Iris pigment epithelial cell (primary cell): ENCODE measurements at places on chromosomes 3 and 15.

GRCh38 chr3:182105875-182106274, 394.1 kb downstream of the SOX2 start:
- DNase-seq = no peak

GRCh38 chr3:93855401-93855800, 118.3 kb downstream of the PROS1 start:
- no peak for DNase-seq

DNA sequence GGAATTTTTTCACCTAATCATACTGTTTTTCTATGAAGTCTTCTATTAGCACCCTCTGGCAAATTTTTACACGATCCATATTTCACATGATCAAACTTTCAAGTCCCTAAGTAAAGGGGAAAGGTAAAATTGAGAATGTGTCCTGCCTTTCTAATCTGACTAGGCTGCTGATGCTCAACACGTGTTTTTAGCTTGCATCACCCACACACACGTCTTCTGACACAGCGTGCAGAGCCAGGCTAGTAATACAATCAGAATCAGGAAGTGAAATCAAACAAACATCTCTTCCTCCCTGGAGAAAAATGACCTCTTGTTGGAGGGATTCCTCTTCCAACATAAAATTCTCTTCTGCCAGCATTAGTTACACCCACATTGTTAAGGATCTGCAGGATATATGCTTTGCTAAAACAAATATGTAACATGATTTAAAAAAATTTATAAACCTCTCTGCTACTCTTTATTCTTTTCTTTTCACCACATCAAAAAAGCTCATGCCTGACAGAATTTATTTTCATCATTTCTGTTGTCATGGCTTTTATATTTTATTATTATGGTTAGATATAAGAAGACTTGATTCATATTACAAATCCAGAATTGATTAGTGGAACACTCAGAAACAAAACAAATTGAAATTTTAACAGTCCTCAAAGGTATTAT, 122.4 kb downstream of the RAP2B start:
- peak; percentile 95 for DNase-seq

DNA sequence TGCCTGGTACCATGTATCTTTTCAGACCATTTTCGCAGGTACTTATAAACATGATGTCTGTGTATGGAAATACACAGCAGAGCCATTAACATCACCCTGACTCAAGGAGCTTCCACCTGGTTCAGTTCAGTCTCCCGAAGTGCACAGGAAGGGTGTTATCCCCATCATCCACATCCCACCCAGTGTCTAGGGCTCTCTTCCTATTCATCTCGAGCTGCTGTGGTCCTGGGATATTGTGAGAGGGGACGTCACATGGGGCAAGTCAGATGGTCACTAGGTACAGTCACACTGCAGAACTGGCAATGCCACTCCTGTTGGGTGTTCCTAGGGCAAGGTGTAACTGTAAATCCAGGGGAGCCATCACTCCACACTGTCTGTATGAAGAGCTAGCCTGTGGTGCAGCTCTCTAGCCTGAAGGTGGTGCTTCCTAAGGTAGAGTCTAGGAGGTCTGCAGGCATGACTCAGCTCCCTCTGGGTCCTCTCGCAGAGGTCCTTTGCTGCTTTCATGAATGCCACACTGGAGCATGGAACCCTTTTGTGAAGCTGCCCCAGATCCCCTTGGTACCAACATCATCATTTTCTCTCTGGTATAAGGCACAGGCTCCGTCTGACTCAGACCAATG, 13.9 kb downstream of the ISLR2 start:
- no peak for DNase-seq

DNA sequence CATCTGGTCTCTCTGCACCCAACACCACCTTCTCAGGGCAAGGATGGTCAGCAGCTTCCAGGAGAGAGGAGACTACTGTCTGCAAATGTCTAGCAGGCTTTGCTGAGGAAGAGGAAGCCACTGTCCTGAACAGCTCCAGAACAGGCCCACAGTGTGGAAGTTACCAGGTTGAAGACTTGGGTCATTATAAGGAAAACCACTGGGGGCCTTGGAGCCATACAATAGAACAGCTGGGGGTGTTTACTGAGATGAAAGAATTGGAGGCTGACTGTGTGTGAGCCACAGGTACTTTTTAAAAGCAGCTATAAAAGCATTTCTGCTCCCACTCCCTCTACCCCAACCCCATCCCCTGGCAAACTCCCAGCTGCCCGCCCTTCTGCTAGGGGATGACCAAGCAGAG, 24.2 kb downstream of the SRGAP3 start:
- DNase-seq = no peak

DNA sequence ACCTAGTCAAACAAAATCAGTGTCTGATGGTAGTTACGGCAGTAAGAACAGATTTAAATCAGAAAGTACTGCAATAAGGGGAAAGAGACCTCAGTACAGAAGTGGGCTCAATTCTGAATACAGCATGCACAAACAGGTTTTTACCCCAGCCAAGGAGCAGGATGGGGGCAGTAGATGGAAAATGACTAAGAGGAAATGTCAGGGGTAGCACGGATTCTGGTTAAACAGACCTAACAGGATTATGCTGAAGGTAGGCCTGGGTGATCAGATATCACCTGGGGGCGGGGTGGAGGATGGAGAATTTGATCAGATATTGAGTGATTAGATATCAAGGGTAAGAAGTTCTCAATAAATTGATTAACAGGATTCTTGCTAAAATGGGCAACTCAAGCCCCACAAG, 19.0 kb downstream of the MESD start:
- DNase-seq = no peak

DNA sequence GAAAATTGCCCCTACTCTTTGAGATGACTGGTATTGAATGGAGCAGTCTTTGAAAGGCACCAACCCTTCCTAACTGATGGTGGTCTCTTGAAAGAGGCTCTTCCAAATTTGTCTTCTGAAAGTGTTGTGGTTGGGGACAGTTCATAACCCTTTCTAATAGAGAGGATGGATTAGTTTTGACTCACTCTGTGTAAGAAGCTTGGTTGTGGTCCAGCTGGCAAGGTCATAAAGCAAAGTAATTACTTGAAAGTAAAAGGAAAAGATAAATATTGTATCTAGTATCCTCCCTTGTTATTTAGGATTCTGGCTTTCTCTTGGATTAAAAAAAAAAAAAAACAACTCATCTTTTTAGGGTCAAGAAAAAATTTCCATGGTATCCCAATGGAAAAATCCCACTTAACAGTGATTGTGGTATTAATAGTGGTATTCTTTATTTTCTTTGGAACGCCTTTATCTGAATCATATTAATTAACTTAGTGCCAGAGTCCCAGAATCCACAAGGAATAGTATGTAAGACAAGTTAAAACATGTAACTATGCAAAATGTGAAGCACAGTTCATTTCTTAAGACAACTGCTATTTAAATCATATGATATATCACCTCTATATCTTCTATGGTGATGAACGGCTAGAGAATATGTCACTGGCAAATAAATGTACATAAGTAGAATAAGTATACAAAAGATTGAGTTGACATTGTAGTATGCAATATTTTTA, 469.3 kb upstream of the CDIN1 start:
- DNase-seq = peak; percentile 77

GRCh38 chr3:51099794-51100535, 285.1 kb upstream of the MANF start:
- peak; percentile 50 for DNase-seq

DNA sequence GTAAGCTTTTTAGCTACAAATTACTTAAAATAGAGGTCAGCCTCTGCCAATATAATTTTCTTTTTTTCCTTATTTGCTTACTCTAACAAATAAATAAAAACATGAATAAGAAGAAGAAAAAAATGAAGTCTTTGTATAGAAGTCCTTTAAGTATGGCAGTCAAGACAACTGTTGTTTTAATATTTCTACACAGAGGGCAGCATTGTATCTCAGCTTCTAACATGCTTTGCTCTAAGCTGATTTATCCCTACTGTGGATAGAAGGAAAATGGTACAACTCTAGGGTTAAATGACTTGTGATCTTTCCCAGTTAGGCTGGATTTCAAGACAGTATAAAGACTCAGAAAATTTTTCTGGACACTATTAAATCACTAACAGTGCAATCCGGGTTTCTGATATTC, 104.3 kb upstream of the MEIS2 start:
- no peak for DNase-seq

- DNase-seq = peak; percentile 65
Observed at GRCh38 chr3:177335728-177336127, 138.4 kb upstream of the TBL1XR1 start.

GRCh38 chr3:15556512-15556911, 35.0 kb upstream of the COLQ start:
- no peak for DNase-seq

DNA sequence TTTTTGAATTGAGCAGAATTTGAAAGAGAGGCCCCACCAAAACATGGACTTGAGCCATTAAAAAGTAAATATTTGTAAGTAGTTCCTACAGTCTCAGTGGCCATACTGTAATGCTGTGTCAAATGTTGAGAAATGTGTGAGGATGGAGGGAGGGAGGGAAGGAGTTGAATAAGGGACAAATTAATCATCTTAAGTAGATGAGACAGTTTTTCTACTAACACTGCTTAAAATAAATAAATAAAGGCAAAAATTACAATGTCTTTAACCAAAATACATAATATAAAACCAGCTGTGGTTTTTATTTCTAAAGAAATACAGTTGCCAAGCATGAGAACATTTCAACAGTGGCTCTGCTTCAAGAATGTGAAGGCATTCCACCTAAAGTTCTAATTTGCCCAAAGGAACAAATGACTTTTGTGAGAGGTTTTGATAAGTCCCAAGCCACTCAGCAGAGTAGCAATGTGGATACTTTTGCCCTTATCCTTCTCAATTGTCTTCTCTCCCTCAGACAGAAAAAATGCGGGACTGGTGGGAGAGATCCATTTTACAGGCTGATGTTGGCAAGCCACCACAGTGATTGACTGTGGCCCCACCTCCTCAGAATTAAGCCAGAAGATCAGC, 427.0 kb upstream of the RARB start:
- peak; percentile 62 for DNase-seq

- DNase-seq = peak; percentile 32
Observed at GRCh38 chr3:120416868-120417267, 33.9 kb downstream of the FSTL1 start.

- DNase-seq = peak; percentile 50
Observed at GRCh38 chr3:66153481-66154443, 67.0 kb upstream of the SLC25A26 start.

DNA sequence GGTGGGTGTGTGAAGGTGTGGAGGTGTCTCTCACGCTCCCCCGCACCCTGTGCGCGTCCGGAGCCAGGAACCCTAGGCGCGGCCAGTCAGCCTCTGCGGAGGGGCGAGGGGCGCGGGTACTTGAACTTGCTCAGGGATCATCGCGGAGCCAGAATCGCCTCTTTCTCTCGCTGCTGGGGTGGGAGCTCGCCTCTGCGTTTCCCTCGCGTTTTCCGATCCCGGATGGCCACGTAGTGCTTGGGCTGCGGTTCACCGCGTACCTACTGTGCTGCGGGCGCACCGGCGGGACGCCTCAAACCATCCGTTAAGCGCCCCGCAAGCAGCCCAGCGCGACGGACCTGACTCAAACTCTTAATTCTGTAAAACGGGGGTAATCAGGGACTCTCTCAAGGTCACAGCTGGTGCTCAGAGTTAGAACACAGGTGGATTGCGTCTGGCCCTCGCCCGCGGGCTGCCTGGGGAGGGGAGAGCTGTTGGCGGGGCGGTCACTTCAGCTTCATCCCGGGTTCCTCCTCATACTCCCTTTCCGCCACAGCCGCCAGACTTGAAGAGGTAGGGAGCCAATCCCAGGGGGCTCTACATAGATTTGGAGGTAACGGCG, 686 bp downstream of the MYRIP start:
- no peak for DNase-seq

- DNase-seq = no peak
Observed at GRCh38 chr3:127545711-127546457, 44.6 kb downstream of the TPRA1 start.

- peak; percentile 72 for DNase-seq
Observed at GRCh38 chr3:69031635-69032034, 18.2 kb upstream of the EOGT start.

- no peak for DNase-seq
Observed at GRCh38 chr3:34388830-34389229, 590.4 kb downstream of the PDCD6IP start.

DNA sequence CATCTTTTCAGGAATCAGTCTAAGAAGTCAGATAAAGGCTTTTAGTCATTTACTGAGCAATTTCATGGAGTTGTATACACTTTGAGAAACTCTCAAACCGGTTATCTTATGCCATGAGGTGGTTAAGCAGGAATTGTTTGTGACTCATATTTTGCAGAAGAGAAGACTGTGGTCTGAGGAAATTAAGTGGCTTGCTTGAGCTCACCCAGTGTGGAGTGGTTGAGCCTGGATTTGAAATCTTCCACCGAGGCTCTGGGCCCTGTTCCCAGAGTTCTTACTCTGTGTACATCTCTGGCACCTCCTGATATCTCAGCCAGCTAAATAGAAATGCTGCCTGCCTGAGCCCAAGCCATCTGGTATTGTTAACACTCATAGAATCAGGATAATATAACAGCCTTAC, 37.8 kb upstream of the BCL6 start:
- peak; percentile 98 for DNase-seq

DNA sequence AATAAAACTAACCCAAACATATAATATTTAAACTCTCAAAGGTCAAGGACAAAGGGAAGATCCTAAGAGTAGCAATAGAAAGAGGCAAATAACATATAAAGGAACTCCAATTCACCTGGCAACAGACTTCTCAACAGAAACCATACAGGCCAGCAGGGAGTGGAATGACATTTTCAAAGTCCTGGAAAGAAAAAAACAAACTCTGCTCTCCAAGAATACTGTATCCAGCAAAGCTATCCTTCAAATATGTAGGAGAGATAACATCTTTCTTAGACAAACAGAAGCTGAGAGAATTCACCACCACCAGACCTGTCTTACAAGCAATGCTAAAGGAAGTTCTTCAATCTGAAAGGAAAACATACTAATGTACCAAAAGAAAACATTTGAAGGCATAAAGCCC, 51.5 kb upstream of the TMEM158 start:
- DNase-seq = no peak

- no peak for DNase-seq
Observed at GRCh38 chr15:78541744-78542034, 1.4 kb downstream of the PSMA4 start.

DNA sequence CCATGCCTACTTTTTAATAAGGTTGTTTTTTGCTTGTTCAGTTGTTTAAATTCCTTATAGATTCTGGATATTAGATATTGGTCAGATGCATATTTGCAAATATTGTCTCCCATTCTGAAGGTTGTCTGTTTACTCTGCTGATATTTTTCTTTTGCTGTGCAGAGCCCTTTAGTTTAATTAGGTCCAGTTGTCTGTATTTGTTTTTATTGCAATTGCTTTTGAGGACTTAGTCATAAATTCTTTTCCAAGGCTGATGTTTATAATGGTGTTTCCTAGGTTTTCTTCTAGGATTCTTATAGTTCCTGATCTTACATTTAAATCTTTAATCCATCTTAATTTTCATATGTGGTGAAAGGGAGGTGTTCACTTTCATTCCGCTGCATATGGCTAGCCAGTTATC, 77.4 kb downstream of the PTPRG start:
- DNase-seq = no peak
